ENCODE measurements at places on chromosomes 13 and 19. TPM values are rescaled to one million over a fixed set of nuclear protein-coding genes. Genes with fewer than 3 reads are reported as not detected.

ZNF765 gene
- 10.6 TPM for total RNA-seq

USHBP1 gene
- 20.4 TPM for total RNA-seq

CIC gene
- 36.1 TPM for total RNA-seq

CGB8 gene
- total RNA-seq: not detected

CACNG6 gene
- not detected for total RNA-seq

ARID3A gene
- 10.3 TPM for total RNA-seq

RNF6 gene
- 22.1 TPM for total RNA-seq
